ENCODE measurements at places on chromosomes 1 and 21.

DNA sequence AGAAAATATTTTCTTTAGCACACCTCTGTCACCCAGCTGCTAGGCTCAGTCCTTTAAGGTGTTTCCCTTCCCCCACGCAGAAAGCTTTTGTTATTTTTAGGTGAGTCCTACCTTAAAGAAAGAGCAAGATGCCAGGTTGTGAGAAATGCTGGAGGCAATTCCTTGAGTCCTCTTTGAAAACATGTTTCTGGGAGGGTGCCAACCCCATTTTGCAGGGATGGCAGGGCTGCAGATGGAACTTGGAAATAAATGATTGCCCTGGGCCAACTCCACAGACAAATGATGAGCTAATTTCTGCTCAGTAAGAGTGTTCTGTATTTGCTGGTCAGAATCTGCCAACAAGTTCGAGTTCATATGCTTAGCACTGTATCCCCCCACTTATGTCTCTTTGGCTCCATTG is 119.2 kb upstream of the RAB3GAP2 start:
- DNase-seq = no peak

GRCh38 chr1:245062741-245063305 is 92.0 kb upstream of the KIF26B start:
- no peak for DNase-seq

DNA sequence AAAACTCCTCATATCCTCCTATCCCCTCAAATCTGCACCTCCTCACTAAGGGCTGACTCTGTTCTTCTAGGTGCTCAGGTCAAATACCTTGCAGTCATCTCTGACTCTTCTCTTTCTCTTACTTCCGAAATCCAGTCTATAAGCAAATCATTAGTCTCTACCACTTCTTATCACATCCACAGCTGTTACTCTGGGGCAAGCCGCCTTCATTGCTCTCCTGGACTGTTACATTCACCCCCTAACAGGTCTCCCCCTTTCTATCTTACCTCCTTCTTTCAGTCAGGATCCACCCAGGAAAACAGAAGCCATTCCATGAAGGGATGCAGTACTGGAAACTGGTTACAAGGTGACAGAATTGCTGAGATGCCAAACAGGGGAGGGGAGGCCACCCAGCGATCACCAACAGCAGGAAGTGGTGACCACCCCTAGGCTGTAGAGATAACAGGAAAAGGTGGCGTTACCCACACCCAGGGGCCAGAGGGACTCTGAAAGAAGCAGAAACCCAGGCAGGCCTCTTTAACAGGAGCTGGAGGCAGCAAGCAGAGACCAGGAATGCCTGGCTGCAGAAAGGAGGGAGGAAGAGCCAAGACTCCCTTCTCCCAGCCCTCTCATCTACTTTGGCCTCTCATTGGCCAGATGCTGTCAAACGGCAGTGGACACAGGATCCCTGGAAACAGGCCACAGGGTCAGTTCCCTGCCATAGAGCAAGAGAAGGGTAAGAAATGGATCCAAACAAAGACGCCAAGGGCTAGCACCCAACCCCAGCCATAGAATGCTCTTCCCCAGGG is 55.5 kb upstream of the FOXO6 start:
- no peak for DNase-seq

DNA sequence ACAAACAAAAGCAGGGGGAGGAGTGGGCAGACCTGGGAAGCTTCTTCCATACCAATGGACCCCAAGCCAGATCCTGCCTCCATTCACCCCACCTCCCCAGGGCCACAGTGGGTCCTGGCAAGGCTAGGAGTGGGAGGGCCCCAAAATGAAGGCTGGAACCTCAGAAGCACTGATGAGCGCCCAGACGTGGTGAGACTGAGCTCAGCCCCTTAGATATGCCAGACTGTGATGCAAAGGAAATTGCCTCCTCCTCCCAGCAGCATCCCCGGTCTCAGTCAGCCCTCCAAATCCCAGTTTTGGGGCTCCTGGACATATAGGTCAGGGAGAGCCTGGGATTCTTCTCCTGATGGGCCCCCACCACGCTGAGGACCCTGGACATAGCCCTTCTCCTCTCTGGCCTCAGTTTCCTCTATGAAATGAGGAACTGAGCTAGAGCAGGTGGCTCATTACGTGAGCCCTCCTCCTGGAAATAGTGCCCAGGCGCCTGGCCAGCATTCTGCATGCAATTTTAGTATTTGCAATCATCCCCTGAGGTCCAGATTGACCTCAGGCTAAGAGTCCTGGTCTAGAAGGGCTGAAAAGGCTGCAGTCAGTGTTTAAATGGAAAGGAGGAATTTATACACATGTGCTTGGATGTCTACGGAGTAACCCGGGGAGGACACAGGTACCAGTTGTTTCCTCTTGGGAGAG is 33.5 kb downstream of the RHBG start:
- no peak for DNase-seq

GRCh38 chr1:212612041-212612961 is 3.7 kb downstream of the ATF3 start:
- DNase-seq = no peak

Data from central memory CD4-positive, alpha-beta T cell (primary cell).